Right ventricle myocardium superior (tissue), 1 donor: ENCODE measurements at places on chromosomes 6 and 20. TPM values are rescaled to one million over a fixed set of nuclear protein-coding genes. Genes with fewer than 3 reads are reported as not detected.

GRCh38 chr20:47843886-47844567 is 58.7 kb upstream of the SULF2 start:
- DNase-seq = no peak

GRCh38 chr6:139833592-139833991 is 459.1 kb upstream of the CITED2 start:
- no peak for DNase-seq

Gene SPATA25
- 1.7 TPM for total RNA-seq

- DNase-seq = no peak
Observed at GRCh38 chr6:53281518-53282215, 67.1 kb downstream of the ELOVL5 start.

GRCh38 chr20:34302312-34302722 is 838 bp downstream of the AHCY start:
- no peak for DNase-seq

GRCh38 chr20:5077761-5078387 is 41.9 kb downstream of the PCNA start:
- DNase-seq = no peak

GRCh38 chr6:158660333-158660754 is 10.5 kb downstream of the SYTL3 start:
- DNase-seq = no peak

Gene CHRNA4
- total RNA-seq = 1.5 TPM

- DNase-seq = no peak
Observed at GRCh38 chr6:132604635-132605152, 15.2 kb upstream of the TAAR5 start.

- DNase-seq = no peak
Observed at GRCh38 chr6:21953831-21954801, 342.7 kb downstream of the PRL start.

- no peak for DNase-seq
Observed at GRCh38 chr6:44064089-44064947, 62.9 kb downstream of the MRPL14 start.

GRCh38 chr20:25279403-25279802 is 31.5 kb downstream of the PYGB start:
- DNase-seq = peak; percentile 2

Gene LSM14B
- total RNA-seq = 51.7 TPM

GRCh38 chr6:13565921-13566320 is 8.5 kb upstream of the SIRT5 start:
- no peak for DNase-seq

Gene OR11A1
- total RNA-seq = not detected

GRCh38 chr6:44508646-44509045 is 121.1 kb downstream of the CDC5L start:
- DNase-seq = no peak

GRCh38 chr6:137808191-137808590 is 58.9 kb upstream of the TNFAIP3 start:
- DNase-seq = no peak

- no peak for DNase-seq
Observed at GRCh38 chr6:112325444-112325843, 21.7 kb upstream of the RFPL4B start.

- no peak for DNase-seq
Observed at GRCh38 chr6:25175196-25175595, 104.0 kb upstream of the CARMIL1 start.

- no peak for DNase-seq
Observed at GRCh38 chr20:50821257-50821921, 26.5 kb downstream of the BCAS4 start.

- DNase-seq = no peak
Observed at GRCh38 chr6:10429638-10430427, 15.0 kb upstream of the TFAP2A start.

Gene PRDM1
- 1.1 TPM for total RNA-seq

DNA sequence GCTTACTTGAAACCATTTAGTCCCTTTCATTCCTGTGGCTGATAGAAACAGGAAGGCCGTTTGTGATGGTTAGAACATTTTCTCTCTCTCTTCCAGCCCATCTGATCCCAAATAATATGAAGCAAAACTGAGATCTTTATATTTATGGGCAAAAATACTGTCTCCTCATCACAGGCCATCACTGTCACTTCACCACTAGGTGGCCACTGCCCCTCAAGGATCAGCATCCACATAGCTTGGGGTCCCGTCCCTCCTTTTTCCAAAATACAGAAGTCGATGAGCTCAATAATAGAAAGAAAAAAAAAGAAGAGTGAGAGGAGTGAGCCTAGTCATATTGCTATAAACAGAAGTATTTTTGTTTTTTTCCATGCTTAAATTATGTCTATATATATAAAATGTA is 46.4 kb upstream of the LAMP5 start:
- no peak for DNase-seq

DNA sequence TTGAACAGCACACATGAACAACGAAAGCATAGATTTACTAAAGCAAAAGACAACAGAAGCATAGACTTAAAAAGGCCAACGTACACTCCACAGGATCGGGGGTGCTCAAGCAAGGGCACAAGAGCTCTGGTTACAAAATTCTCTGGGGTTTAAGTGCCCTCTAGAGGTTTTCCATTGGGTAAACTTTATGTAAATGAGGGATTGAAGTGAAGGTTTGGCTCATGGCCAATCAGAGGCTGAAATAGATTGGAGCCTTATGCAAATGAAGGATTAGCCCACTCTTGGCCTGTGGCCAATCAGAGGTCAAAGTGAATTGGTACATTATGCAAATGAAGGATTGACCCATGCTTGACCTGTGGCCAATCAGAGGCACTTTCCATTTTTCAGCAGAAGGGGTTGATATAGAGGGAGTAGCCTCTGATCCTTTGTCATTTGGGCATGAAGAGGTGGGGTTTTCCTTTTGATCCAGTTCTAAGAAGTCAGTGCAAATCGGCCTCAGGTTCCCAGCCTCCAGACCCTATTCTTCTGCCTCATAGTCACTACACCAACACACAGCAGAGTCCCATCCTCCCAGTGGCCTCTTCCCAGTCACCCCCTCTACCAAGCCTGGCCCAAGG is 244.9 kb downstream of the THBS2 start:
- DNase-seq = no peak
